Uterus (tissue), 4 donors: ENCODE measurements at places on chromosomes 16 and 17. TPM values are rescaled to one million over a fixed set of nuclear protein-coding genes. Genes with fewer than 3 reads are reported as not detected.

PRRT2 gene
- 21.5 TPM for total RNA-seq

FBXW10B gene
- total RNA-seq, result 0.41 TPM

CSF3 gene
- total RNA-seq, result 5.0 TPM

NGFR gene
- total RNA-seq, result 4.1 TPM

GRCh38 chr17:17204635-17205231, 1.4 kb downstream of the PLD6 start:
- DNase-seq, result no peak

- DNase-seq, result no peak
Observed at GRCh38 chr16:60945225-60945624, 1091.0 kb downstream of the CDH8 start.

DNA sequence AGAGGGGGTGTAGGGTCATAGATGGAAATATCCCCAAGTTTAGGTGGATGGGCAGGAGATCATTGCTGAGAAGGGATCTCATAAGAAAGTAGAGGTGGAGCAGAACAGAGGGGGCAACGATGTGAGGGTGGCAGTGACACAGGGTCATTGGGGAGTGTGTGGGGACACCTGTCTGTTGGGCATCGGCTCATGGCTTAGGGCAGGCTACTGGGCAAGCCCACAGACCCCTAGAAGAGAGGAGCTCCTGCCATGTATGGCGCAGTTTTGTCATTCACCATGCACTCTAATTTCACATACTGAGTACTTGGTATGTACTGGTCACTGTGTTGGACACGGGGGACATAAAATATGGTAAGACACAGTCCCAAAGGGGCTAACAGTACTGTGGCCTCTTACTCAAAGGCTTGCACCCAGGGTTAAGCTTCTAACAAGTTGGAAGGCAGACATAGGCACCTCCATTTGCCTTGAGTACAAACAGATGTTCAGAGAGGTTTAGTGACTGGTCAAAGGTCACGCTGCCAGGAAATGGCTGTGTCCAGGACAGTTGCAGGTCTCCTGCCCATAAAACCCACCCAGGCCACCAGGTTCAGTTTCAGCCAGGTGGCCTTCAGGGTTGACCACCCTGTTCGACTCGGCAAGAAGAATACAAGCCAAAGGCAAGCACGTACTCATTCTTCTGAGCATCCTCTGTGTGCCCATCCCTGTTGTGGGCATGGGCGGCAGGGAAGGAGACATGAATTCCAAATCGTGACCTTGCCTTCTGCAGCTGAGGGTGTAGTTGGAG, 580.2 kb downstream of the KCNJ18 start:
- DNase-seq, result no peak
